CD4-positive, alpha-beta memory T cell (primary cell): ENCODE measurements at places on chromosomes 4 and X. TPM values are rescaled to one million over a fixed set of nuclear protein-coding genes. Genes with fewer than 3 reads are reported as not detected.
A peak's percentile ranks its signal among the peaks of the same experiment; 100 is the strongest.

- no peak overlapping the region for H3K27ac ChIP-seq
- no peak for DNase-seq
- no peaks in the 10 kb centered on the region for H3K36me3 ChIP-seq
- no peak overlapping the region for H3K4me3 ChIP-seq
- H3K4me1 ChIP-seq: no peaks in the 10 kb centered on the region
Measured at GRCh38 chrX:49661881-49662280, 33.9 kb downstream of the PAGE1 start.

The HSFX4 gene
- total RNA-seq: not detected

DNA sequence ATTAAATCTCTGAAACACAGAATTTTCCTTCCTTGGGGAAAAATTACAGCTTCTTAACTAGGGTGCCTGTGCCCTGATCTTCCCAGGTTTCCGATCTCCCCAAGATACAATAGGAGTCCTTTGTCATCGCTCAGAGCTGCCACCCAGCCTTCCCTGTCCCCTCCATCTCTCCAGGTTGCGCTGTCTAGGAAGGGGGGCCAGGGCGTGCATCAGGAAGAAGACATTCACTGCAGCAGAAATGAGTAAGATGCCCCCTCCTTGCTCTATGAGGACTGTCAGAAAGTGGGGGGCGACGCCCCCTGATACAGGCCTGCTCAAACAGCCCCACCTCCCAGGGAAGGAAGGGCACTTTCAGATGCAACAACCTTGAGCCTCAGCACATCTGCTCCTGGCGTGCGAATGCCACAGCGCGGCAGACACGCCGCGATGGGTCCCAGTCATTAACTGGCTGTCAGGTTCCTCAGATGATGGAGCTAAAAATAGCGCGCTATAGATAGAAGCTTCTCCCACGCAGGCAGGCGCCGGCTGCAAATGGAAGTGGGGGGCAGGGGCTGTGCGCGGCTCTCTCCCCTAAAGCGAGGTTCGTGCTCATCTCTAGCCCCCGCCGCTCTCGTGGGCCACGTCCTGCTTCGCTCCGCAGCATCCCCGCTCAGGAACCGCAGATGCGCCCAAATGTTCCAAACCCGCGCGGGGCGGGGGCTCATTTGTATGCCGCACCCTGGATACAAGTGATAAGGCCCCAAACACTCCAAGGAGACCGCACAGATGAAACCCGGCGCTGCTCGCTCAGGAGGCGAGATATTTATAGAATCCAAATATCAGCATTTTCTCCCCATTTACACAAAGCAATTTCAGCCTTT, 57.6 kb upstream of the LGI2 start:
- no peaks in the 10 kb centered on the region for H3K36me3 ChIP-seq
- no peak overlapping the region for H3K4me3 ChIP-seq
- H3K4me1 ChIP-seq: no peaks in the 10 kb centered on the region
- DNase-seq: no peak

GRCh38 chr4:129578336-129578735, 482.4 kb downstream of the C4orf33 start:
- DNase-seq: no peak
- no peaks in the 10 kb centered on the region for H3K36me3 ChIP-seq
- H3K4me1 ChIP-seq: no peaks in the 10 kb centered on the region
- H3K27me3 ChIP-seq: no peaks in the 10 kb centered on the region
- no peak overlapping the region for H3K27ac ChIP-seq

The DIPK2B gene
- not detected for total RNA-seq

The NR0B1 gene
- not detected for total RNA-seq

DNA sequence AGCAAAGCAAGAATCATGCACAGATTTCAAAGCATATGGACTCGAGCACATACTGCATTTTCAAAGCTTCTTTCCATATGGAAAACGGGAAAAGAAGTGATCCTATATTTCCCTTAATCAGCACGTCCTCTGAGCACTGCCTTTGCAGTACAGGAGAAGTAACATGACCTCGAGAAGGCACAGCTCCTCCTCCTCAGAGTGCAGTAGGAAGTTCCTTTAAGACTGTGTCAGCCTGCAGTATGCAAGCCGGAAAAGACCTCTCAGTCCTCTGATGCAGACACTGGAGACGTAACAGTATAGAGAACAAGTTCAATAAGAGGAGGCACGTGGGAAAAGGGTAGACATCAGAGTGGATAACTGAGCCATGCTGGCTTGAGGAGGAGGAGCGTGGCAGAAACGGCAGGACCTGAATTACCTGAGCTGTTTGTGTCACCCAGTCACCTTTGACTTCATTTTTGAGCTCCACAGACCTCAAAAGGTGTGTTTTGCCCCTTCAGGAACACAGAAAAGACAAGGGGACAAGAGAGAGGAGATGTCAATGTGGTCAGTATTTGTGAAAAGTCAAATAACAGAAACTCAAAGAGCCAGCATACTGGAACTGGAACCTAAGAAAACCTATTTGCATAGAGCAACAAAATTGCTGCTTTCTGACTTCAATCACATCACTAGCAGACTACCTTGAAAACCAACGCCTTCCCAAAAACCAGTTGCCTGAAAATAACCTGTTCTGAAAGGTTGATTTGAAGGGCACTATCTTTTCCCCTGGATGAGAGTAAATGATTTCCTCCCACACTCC, 20.8 kb downstream of the IRF2 start:
- no peak overlapping the region for H3K4me3 ChIP-seq
- DNase-seq: peak; percentile 56
- no peaks in the 10 kb centered on the region for H3K27me3 ChIP-seq
- H3K36me3 ChIP-seq: peaks cover 3% of the 10 kb centered on the region
- peak overlapping the region; percentile 44 for H3K27ac ChIP-seq

DNA sequence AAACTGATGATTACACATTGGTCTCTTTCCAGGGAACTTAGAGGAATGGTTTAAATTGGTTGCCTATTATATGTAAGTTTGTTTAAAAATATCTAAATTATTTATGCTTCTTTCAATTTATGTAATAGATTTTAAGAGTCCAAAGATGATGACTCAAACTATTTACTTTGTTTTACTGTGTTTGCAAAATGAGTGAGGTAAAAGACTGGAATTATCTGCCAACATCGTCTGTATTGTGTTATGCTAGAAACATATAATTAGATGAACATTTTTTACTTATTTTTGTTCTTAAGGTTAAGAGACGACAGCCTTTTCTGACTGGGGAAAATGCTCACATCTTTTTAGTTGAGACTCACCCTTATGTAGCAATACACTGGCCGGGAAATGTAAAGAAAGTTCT, 51.1 kb upstream of the SYTL5 start:
- no peaks in the 10 kb centered on the region for H3K4me1 ChIP-seq
- DNase-seq: no peak
- H3K36me3 ChIP-seq: no peaks in the 10 kb centered on the region
- H3K27ac ChIP-seq: no peak overlapping the region
- H3K4me3 ChIP-seq: no peak overlapping the region

The DCAF8L1 gene
- total RNA-seq: not detected

The STOX2 gene
- not detected for total RNA-seq

The FSTL5 gene
- total RNA-seq: not detected

The CT45A10 gene
- total RNA-seq: not detected

DNA sequence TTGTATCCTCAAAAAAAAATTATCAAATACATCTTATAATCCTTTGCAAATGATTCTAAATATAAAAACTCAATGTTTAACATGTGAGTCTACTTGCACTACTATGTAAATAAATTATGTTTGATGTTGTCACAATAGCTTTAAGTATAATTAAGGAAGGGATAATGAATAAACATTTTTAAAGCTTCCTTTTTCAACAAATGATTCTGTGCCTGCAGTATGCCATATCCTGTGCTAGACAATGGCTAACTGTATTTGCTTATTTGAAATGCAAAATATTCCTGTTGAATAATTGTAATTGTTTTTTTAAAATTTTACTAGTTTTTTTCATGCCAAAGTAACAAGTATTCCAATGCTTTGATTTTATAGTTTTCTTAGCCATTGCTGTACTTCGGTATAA, 59.0 kb upstream of the NDUFC1 start:
- no peaks in the 10 kb centered on the region for H3K27me3 ChIP-seq
- H3K27ac ChIP-seq: no peak overlapping the region
- no peak for DNase-seq
- H3K4me3 ChIP-seq: no peak overlapping the region

GRCh38 chr4:41832961-41833360, 84.4 kb upstream of the PHOX2B start:
- no peak overlapping the region for H3K4me3 ChIP-seq
- no peak overlapping the region for H3K27ac ChIP-seq
- H3K36me3 ChIP-seq: no peaks in the 10 kb centered on the region
- no peaks in the 10 kb centered on the region for H3K4me1 ChIP-seq

DNA sequence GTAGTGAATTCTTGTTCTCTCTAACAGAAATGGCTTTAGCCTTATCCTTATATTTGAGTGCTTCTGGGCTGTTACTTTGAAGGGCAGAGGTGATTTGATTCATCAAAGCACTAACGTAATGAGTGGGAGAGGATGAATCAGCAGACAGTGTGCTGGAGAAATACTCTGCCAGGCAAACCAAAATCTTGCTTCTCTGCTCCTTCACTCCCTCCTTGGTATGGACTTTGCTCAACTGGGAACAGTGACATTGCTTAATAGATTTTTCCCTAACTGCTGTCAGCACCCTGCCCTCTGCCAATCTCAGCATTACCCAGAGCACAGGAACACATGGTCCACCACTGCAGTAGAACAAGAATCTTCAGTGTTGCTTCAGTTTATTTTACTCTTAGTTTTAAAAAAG, 56.0 kb downstream of the PDLIM5 start:
- H3K36me3 ChIP-seq: no peaks in the 10 kb centered on the region
- H3K27ac ChIP-seq: no peak overlapping the region
- DNase-seq: no peak
- no peak overlapping the region for H3K4me3 ChIP-seq

GRCh38 chr4:7507381-7507780, 72.7 kb upstream of the PSAPL1 start:
- H3K27me3 ChIP-seq: no peaks in the 10 kb centered on the region
- no peak overlapping the region for H3K27ac ChIP-seq
- DNase-seq: no peak

GRCh38 chr4:101977076-101977475, 186.5 kb downstream of the BANK1 start:
- no peaks in the 10 kb centered on the region for H3K36me3 ChIP-seq
- H3K4me1 ChIP-seq: no peaks in the 10 kb centered on the region
- no peak overlapping the region for H3K4me3 ChIP-seq
- no peaks in the 10 kb centered on the region for H3K27me3 ChIP-seq
- no peak overlapping the region for H3K27ac ChIP-seq

DNA sequence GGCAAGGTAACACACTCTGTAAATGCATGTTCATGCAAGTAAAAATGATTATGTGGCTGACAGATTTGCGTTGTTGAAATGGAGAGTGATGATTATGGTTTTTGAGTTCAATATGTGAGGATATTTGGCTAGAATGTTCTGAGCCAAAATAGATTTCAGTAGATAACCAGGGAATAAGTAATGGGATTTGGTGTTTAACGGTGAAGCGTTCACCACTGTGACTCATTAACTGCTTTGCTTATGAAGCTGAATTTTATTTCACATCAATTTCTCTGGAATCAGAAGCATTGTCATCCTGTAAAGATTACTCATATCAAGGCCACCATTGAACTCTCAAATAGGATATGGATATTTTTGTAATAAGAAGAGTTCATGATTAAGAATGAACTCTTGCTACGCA, 11.7 kb downstream of the AFP start:
- no peak overlapping the region for H3K27ac ChIP-seq
- no peaks in the 10 kb centered on the region for H3K27me3 ChIP-seq
- no peak overlapping the region for H3K4me3 ChIP-seq
- no peak for DNase-seq

GRCh38 chr4:24920008-24920407, 7.2 kb upstream of the CCDC149 start:
- no peaks in the 10 kb centered on the region for H3K27me3 ChIP-seq
- DNase-seq: no peak
- no peak overlapping the region for H3K4me3 ChIP-seq
- no peak overlapping the region for H3K27ac ChIP-seq
- no peaks in the 10 kb centered on the region for H3K4me1 ChIP-seq
- no peaks in the 10 kb centered on the region for H3K36me3 ChIP-seq

The ADRA2C gene
- not detected for total RNA-seq

The SPANXN4 gene
- not detected for total RNA-seq

DNA sequence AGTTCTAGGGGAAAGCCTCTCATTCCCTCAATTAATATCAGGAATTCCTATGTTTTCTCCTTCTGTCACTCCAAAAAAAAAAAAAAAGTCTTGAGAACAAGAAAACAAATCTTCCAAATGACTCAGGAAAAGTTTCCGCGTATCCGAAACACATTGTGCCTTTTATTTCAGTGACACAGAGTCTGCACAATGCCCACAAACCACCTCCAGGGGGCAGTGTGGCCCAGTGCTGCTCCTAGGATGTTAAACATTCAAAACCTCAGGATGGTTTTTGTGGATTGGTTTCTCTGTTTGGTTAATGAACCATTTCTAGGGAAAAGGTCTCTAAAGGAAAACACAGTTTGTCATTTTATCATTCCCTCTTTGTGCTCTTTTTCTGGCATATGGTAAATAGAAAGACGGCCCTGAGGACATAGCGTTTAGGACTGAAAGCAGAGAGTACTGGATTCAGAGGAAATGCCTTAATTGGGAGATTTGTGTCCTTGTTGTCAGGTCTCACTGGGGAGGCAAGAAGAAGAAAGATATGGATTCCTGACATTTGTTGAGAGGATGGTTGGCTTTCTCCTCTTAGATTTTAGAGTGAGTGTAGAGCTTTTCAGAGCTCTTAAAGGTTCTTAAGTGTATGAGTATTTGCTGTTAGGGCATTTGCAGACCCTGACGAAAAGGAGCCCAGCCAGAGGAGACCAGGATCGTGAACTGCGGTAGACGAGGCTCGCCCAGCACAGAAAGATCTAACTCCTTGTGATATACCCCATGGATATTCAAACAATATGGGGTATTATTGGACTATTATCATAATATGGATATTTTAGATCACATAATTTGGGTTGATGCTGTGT, 65.7 kb upstream of the MAP9 start:
- no peaks in the 10 kb centered on the region for H3K4me1 ChIP-seq
- no peak overlapping the region for H3K4me3 ChIP-seq
- H3K27me3 ChIP-seq: no peaks in the 10 kb centered on the region
- H3K27ac ChIP-seq: no peak overlapping the region

The TCEAL2 gene
- total RNA-seq: 2.1 TPM

DNA sequence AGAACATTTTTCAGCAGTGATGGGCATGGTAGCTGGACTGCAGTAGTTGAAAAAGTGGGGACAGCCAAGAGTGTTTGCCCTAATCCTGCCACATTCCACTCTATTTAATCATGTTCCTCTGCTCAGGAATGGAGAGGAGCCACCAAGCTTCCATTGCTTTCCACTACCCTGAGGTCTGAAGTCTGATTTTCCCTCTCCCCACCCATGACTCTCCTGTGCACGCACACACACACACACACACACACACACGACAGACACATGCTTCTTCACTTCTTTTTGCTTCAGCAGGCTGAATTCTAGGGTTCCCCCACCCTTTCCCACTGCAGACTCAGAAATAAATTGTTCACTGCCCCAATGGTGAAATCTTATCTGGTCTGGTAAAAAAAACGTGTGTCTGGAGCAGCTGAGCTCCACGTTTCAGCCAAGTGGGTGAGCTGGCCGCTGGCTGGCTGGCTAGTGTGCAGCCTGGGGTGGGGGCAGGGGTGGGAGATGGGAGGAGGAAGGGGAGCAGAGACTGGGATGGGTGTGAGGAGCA, 142.7 kb upstream of the NALF2 start:
- no peaks in the 10 kb centered on the region for H3K36me3 ChIP-seq
- H3K4me1 ChIP-seq: no peaks in the 10 kb centered on the region
- no peaks in the 10 kb centered on the region for H3K27me3 ChIP-seq
- H3K27ac ChIP-seq: no peak overlapping the region

The TEX13B gene
- total RNA-seq: not detected

GRCh38 chrX:124764354-124764753, 418.0 kb downstream of the SH2D1A start:
- H3K4me1 ChIP-seq: no peaks in the 10 kb centered on the region
- DNase-seq: no peak
- H3K27ac ChIP-seq: no peak overlapping the region
- no peak overlapping the region for H3K4me3 ChIP-seq
- no peaks in the 10 kb centered on the region for H3K36me3 ChIP-seq
